ENCODE measurements at places on chromosomes 16 and 17.

DNA sequence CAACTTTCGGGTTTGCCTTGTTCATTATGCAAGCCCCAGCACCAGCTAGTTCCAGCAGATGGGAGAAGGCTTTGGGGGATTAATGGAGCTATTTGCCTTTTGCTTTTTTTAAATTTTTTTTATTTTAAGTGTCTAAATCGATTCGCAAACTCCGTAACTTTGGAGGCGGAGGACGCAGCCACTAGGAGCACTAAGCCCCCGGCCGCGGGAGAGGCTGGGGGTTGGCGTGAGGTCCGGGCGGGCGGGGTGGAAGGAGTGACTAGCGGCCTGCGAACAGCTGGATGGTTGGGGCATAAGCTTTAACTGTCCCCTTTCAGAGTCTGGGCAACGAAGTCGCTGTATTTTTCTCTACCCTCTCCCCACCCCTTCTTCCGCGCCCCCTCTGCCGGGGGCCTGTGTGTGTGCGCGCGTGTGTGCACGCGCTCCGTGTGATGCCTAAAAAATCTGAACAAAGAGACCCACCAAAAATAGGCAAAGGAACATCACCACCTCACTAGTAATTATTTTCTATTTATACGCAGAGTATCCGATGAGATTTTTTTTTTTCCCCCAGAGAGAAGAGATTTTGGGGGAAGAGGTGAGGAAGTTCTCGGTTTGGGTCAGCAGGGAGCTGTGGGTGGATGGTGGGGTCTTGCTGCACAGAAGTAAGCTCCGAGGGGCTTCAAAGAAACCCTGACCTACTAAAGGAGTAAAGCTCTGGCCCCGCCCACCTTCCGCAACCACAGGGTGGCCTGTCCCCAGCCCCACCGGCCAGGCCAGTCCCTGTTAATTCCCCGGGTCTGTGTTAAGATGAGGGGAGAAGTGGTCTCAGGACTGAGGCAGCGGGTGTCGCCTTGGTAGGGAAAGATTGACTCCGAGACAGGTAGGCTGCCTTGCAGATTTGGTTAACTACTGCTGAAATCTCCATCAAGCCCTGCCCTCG, 2.3 kb downstream of the SHISA9 start:
- no peak for DNase-seq

DNA sequence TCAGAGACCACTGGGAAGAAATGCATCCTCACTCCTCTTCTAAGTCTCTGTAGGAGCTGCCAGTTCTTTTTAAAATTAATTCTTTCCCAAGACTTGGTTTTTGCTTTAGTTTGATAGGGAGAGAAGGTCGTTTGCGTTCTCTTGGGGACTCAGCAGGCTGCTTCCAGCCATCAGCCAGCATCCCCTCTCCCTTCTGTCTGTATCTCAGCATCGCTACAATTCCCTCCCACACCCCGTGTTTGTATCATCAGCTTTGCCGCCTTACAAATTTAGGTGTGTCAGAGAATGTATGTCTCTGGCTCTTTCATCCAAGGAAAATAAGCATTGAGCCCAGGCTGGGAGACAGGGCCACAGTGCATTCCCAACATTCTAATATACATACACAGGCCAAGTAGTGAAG, 5.4 kb downstream of the HOXB6 start:
- DNase-seq, result no peak

DNA sequence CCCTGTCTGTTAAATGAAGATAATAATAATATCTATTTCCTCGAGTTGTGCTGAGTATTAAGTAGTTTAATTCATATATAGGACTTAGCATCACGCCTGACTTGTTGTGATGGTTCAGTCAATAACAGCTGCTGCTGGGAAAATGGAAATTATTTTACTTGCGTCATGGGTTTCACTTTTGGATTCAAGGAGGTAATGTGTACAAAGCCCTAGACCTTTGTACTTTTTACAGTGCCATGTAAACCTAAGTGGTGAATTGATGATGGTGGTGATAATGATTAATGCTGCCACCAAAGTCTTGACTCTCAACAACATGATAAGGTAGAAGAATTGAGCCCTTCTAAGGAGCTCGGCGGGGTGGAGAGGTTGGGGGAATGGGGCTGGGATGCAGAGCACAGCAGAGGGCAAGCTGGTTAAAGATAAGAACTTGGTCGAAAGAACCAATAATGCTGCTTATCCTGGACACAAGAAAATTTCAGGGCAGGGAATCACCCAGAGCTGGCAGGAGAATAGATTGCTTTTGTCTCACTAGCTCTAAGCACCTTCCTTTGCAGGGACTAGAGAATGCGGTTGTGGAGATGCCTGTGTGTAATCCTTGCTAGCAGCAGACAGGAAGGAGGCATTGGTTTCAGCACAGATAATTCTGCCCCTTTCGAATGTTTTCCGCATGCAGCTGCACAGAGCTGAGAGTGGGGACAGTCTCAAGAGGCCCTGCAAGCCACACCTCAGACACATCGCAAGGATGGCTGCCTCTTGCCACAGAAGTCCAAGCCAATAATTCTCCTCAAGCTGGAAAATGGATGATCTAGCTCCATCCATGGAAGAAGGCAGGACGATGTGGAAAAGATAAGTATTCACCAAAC, 187.1 kb downstream of the TMEM114 start:
- DNase-seq, result no peak

DNA sequence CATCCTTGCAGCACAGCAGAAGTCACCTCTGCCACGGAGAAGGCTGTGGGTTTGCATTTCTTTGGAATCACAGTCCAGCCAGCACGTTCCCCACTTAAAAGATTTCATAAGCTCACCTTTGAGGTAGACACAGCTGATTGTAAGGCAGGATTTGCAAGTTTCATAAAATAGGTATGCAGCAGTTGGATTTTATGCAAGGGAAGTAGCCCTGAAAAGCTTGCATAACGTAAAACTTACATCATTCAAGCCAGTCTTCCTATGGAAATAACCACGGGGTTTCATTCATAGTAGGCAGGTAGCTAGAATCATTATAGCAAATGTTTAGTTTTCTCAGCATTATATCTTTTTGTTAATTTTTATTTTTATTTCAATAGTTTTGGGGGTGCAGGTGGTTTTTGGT, 49.8 kb upstream of the ARHGAP44 start:
- DNase-seq, result no peak

DNA sequence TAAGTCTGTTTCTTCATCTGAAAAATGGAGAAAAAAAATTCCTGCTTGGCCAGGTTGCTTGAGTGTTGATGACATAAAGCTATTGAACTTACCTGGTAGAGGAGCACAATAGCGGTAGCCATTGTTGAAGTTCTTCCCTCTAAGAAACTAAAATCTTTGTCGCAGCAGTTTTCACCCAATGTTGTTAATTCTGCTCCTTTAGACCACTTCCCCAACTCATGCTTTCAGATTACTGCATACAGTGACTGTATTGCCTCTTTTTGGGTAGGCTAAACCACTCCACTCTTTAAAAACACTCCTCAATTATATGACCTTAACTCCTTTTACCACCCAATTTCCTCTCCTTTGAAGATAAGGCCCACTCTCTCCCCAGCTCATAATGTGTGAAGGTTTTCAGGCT, 35.7 kb upstream of the CCL2 start:
- DNase-seq, result no peak

DNA sequence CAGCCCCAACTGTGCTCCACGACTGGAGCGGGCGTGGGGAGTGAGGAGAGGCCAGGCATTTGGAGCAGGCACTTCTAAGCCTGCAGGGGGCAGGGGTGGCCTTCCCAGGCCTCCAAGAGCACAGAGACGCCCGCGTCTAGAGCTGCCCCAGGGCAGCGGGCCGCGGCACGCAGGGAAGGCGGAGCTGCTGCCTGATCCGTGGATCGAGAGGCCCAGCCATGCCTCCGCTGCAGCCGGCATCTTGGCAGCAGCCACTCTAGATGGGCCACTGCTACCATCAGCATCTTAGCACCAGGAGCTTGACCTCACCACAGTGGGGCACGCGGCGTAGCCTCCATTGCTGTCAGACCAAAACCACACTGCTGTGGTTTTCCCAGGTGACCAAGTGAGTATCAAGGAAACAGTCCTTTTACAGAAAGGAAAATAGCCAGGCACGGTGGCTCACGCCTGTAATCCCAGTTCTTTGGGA, 20.4 kb upstream of the WDR45B start:
- DNase-seq, result peak; percentile 8

- DNase-seq, result no peak
Measured at GRCh38 chr16:85354686-85355514, 242.6 kb upstream of the CIBAR2 start.

GRCh38 chr17:6556121-6557039, at the start of gene PITPNM3:
PITPNM3 (minus strand) TSS chr17:6556555; CDS start chr17:6556406, 149 bp downstream.
- DNase-seq, result no peak

DNA sequence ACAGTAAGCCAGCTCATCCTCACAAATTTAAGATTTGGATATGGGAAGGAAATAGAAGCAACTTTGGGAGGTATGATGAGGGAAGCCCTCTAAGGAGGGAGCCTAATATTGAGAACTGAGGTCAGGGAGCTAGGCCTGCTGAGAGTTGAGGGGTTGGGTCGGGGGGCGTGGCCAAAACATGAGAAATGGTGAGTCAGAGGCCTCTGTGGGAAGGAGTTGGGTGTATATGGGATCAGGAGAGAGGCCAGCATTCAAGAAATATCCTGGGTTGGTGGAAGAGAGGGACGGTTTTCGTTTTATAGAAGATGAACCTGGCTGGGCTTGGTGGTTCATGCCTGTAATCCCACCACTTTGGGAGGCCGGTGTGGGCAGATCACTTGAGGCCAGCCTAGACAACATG, 48.4 kb downstream of the CLEC16A start:
- DNase-seq, result no peak

DNA sequence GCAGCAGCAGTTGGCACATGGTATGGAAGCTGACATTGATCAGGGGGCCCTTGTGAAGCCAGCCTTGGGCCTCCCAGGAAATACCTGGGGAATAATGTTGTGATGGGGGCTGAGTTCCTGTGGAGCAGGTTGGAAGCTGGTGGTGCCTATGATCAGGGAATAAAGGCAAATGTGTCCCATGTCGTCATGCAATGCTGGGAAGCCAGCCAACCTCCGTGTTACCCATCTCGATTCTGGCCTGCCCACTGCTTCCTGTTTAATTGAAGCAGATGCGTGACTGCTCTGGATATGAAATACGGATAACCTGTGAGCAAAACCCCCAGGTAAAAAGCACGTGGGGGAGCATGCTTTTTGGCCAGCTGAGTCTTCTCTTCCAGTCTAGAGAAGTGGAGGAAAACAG, 580.4 kb upstream of the HSBP1 start:
- DNase-seq, result no peak

DNA sequence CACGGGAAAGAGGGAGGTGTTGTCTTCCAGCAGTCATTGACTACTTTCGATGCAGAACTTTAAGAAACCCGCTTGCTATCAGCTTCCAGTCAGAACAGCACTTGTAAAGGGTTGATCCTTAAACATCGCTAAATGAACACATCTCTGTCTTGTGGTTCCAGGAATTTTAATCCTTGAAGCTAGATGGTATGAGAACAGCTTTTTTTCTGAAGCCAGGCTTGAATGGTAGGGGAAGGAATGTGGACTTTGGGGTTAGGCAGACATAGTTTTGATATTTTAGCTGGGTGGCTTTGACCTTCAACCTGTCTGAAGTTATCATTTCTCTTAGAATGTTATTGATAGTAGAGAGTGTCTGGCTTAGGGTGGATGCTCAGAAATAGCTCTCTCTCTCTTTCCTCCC, 81.1 kb downstream of the RGS9 start:
- DNase-seq, result no peak

GRCh38 chr17:11330826-11331225, 89.8 kb downstream of the SHISA6 start:
- no peak for DNase-seq

GRCh38 chr16:6374821-6375220, 957.8 kb upstream of the RBFOX1 start:
- no peak for DNase-seq

DNA sequence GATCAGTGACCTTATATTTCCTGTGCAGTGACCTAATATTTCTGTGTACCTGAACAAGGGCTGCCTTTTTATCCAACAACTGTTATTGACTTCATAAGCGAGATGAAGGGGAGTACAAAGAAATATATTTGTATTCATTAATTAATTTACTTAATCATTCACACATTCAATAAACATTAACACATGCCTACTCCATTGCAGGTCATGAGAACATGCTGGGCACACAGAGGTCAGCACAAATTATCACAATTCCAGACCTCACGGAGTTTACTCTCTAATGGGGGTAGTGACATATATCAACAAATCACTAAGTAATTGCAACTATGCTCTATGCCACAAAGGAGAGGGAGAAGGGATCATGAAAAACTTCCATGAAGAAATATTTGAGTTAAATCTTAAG, 614.6 kb downstream of the TOX3 start:
- DNase-seq, result no peak

DNA sequence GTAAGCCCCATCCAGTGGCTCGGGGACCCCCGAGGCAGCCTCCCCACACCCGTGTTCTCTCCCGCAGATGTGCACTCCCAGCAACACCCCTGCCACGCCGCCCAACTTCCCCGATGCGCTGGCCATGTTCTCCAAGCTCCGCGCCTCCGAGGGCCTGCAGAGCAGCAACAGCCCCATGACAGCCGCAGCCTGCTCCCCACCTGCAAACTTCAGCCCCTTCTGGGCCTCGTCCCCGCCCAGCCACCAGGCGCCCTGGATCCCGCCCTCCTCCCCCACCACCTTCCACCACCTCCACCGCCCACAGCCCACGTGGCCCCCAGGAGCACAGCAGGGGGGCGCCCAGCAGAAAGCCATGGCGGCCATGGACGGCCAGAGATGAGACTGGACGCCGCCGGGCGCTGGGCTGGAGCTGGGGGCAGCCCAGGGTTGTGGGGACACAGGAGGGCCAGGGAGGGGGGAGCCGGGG, 5.0 kb downstream of the UBALD2 start:
- DNase-seq, result no peak

- DNase-seq, result no peak
Measured at GRCh38 chr16:49700251-49701064, 155.5 kb downstream of the ZNF423 start.

GRCh38 chr17:31609996-31610910, 218.8 kb downstream of the RAB11FIP4 start:
- no peak for DNase-seq

GRCh38 chr16:75087375-75087979, 29.1 kb downstream of the LDHD start:
- no peak for DNase-seq

GRCh38 chr16:86199871-86200695, 301.1 kb downstream of the IRF8 start:
- no peak for DNase-seq

GRCh38 chr17:12987120-12987519, 30.7 kb downstream of the ELAC2 start:
- no peak for DNase-seq

- peak; percentile 16 for DNase-seq
Measured at GRCh38 chr17:31596382-31597323, 205.2 kb downstream of the RAB11FIP4 start.

- DNase-seq, result no peak
Measured at GRCh38 chr16:31428279-31428597, at the start of gene COX6A2. COX6A2 (minus strand) TSS chr16:31428360; CDS start chr16:31428325, 35 bp downstream.

GRCh38 chr17:71703701-71704100, 417.1 kb upstream of the SOX9 start:
- DNase-seq, result no peak

GRCh38 chr17:80621997-80622357, 77.3 kb downstream of the RPTOR start:
- no peak for DNase-seq

DNA sequence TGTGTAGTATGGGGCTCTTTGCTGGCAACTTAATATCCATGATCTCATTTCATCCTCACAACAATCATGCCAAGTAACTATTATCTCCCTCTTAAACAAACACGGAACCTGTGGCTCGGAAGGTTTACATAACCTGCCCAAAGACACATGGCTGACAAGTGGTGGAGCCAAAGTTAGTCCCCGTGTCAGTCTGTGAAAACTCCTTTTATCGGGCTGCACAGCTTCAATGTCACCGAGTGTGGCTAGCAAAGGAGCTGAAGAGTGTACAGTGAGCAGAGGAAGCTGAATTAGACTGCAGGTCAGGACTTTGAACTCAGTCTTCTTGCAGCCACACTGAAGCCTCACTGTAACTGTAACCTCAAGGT, 80.3 kb downstream of the PARN start:
- no peak for DNase-seq

All from cerebellar nuclear complex (tissue), 1 donor.